ENCODE measurements at places on chromosomes 1 and 21.

GRCh38 chr1:47963568-47964358, 33.4 kb downstream of the TRABD2B start:
- no peak for DNase-seq

- no peak for DNase-seq
Observed at GRCh38 chr1:172146141-172146850, 274.2 kb upstream of the C1orf105 start.

- no peak for DNase-seq
Observed at GRCh38 chr1:47238935-47239592, 7.0 kb upstream of the TAL1 start.

GRCh38 chr21:14557413-14557812, 11.3 kb upstream of the SAMSN1 start:
- DNase-seq: no peak

GRCh38 chr1:62398377-62398776, 38.5 kb upstream of the USP1 start:
- no peak for DNase-seq

Data from CD4-positive, alpha-beta T cell treated with Interleukin-15 for 1 hour (primary cell).